Osteoblast (primary cell): ENCODE measurements at places on chromosomes 6 and 20.

- no peak for DNase-seq
Observed at GRCh38 chr20:4369798-4370124, 351.9 kb upstream of the PRND start.

- no peak for DNase-seq
Observed at GRCh38 chr20:14817101-14817500, 479.7 kb upstream of the FLRT3 start.

GRCh38 chr20:1890469-1891262, 4.5 kb upstream of the SIRPA start:
- no peak for DNase-seq

DNA sequence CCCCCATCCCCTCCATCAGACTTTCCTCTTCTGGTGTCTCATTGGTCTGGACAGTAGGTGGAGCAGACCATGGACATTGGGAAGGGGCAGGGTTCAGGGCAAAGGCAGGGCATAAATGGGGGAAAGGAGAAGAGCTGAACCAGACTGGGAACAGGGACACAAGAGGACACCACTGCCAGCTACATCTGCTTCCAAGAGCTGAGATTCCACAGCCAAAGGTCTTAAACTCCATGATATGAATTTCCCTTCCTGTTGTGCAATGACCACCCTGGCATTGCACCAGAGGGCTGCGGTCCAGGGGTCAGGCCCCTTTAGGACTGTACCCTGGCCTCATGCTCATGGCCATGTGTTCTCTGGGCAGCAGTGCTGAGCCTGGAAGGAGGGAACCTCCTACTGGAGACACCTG, 137.9 kb downstream of the MAFB start:
- no peak for DNase-seq
